GM23338 (cell line): ENCODE measurements at places on chromosomes 7 and 10. TPM values are rescaled to one million over a fixed set of nuclear protein-coding genes. Genes with fewer than 3 reads are reported as not detected.

Gene FAM131B
- total RNA-seq = 28.8 and 30.2 TPM in 2 replicates

Gene DDC
- total RNA-seq = not detected in 2 replicates

DNA sequence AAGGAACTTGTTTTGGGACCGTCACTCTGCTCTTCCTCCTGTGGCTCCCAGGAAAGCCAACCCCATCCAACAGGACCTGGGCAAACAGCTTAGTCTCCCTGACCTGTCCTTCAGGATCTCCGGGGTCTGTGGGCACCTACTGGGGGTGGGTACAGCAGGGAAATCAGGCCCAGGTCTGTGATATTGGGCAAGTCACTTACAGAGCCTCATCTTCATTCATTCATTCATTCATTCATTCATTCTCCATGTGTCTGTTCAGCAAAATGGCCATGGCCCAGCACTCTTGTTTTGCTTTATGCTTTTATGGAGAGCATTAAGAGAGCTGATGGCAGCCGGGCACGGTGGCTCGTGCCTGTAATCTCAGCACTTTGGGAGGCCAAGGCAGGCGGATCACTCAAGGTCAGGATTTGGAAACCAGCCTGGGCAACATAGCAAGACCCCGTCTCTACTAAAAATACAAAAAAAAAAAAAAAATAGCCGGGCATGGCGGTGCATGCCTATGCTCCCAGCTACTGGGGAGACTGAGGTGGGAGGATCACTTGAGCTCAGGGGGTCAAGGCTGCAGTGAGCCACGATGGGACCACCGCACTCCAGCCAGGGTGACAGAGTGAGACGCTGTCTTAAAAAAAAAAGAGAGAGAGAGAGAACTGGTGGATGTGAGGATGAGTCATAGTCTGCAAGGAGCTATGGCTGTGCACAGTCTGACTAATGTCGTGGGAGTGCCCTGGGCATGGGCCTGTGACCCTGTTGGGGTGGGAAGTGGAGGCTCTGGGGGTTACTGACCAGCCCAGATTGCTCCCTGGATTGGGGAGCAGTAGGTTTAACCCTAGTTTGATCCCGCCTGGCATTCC is 54.3 kb downstream of the CLIP2 start:
- no peak for DNase-seq

DNA sequence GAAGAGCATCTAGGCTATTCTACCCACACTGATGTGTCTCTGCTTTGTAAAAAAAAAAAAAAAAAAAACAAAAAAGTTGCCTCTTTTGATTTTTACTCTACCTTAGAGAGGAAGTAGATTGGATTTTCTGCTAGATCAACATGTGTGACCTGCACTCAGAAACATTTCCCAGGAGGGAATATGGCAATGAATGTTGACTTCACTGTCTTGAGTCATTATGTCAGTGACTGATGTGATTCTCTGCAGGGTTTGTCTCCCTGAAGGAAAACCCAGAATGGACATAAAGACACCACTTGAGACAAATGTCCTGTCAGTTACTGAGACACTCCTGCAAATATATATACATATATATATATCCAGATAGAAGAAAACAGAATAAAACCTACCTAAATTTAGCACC is 370.3 kb downstream of the BMPER start:
- DNase-seq = no peak
